GM19239 (cell line): ENCODE measurements at places on chromosomes 1 and 21.
A peak's percentile ranks its signal among the peaks of the same experiment; 100 is the strongest.

DNA sequence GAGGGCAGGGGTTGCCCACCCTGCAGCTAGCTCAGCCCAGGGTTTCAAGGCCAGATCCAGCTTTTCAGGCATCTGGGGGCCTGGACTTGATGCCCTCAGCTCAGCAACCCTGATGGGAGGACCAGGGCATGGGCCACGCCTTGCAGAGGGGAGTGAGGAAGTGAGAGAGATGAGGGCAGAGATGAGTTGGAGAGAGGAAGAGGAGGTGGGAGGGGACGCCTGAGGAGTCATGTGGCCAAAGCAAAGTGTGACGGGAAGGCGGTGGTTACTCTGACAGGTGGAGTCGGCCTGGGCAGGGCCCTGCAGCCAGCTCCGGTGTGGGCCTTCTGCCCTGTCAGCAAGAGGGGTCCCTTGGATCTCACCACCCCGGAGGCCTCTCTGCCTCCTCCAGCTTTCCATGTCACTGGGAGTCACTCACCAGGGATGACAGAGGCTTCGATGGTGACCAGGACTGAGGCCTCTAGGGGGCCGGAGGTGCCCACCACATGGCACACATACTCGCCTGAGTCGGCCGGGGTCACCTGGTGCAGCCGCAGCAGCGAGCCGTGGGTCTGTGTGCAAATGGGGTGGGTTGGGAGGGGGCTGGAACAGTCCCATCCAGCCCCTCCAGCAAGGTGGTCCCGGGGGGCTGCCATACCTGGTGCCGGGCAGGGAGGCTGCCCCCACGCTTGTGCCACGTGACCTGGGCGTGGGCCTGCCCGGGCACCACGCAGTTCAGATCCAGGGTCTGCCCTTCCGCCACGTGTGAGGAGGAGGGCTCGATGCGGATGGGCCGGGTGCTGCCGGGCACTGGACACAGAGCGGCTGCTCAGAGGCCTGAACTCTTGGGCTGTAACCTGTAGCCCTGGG is 40.4 kb downstream of the LDLRAD2 start:
- peak; percentile 61 for DNase-seq

DNA sequence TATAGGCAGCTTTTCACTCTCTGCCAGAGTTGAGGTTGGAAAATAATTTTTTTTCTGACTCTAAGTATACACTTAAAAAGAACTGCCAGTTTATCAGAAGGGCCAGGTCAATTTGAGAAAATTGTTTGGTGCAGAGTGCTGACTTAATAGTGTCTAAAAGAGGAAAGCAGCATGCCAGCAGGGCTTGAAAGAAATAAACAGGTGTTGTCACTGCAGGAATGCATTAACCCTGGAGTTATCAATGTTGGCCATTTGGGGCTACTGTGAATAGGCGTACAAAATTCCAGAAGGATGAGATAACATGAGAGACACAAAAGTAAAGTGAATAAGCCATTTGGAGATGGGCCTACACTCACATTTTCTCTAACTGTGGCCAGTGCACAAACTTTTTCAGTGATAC is 220.6 kb upstream of the PLD5 start:
- DNase-seq = no peak

DNA sequence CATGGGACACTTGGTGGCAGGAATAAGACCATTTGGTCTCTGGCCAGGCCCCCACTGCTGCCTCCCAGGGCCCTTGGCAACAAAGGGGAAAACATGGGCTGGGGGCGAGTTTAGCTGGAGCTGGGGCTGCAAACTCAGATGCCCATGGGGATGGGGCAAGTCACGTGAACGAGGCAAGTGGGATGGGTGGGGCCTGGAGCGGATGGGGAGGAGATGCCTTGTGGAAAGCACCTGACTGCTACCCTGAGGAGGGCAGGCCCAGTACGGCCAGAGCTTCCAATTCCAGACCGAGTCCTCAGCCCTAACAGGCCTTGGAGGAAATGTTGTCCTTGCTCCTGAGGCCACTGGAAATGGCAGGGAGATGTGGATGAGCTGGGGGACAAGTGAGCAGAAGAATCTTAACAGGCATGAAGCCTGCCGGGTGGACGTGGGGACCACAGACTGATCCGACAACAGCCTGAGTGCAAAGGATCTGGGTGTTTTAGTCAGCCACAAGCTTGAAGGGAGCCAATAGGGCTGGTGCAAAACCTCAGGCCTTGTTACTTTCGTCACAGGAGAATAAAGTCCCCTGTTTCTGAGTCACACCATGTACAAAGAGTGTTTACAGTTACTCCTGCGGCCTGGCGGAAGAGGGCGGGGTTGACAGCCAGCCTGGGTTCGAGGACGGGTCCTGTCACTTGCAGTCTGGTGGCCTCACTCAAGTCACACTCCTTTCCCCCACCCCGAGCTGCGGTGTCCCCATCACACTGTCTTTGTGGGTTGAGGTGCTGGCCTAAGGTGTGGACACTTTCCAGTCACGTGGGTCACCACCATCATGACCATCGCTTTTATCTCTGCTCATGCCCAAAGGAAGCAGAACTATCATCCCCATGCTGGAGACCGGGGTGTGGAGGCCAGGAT is 19.1 kb downstream of the RUNX3 start:
- no peak for DNase-seq

- DNase-seq = peak; percentile 17
Observed at GRCh38 chr1:167276969-167277368, 56.3 kb downstream of the POU2F1 start.

DNA sequence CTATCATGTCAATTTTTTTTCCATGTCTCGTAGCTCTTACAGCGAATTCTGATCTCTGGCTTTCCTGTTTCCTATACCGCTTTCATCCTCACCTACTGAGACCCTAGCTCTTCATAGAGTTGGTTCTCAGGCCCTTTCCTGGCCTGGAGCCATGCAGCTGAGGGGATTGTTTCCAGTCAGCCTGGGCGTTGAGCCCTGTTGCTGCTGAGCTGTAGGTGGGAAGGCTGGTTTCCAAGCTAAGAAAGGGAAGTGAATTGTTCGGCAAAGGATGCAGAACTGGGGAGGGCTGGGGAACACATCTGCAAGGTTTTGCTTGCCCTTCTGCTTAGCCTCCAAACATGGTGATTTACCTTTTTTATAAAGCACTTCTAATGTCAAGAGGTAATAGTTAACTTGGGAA is 41.5 kb downstream of the SPATA46 start:
- DNase-seq = no peak

DNA sequence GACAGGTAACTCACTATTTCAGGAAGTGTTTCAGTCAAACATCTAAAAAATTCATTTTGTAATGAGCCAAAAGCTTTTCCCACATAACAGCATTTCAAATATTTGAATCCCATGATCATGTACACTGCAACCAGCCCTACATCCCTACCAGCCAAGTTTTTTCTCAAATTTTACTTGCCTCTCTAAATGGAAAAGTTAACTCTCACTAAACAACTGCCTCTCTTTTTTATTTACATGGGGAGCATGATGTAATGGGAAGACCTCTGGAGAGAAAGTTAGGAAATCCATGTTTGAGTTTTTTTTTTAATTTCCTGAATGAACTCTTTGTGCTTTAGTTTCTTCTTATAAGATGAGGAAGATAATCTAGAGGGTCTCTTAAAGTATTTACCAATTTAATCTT is 70.5 kb downstream of the TTLL7 start:
- no peak for DNase-seq

DNA sequence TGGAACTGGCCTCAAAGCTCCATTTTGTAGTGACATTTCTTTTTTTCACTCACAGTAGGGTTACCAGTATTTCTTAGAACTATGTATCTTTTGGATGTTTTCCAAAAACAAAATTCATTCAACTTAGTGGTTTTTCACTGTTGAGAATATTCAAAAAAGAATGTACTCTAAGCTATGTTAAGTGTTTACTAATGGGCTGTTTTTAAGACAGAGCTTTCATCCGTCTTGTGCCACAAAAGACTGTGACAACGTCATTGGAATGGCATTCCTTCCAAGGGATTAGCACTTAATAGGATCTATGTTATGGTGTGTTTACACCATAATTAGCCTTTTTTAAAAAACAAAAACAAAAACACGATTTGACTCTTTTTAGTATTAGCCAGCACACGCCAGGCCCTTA is 66.8 kb downstream of the TTC3 start:
- no peak for DNase-seq

GRCh38 chr21:15928686-15929425 is 199.1 kb downstream of the USP25 start:
- no peak for DNase-seq

DNA sequence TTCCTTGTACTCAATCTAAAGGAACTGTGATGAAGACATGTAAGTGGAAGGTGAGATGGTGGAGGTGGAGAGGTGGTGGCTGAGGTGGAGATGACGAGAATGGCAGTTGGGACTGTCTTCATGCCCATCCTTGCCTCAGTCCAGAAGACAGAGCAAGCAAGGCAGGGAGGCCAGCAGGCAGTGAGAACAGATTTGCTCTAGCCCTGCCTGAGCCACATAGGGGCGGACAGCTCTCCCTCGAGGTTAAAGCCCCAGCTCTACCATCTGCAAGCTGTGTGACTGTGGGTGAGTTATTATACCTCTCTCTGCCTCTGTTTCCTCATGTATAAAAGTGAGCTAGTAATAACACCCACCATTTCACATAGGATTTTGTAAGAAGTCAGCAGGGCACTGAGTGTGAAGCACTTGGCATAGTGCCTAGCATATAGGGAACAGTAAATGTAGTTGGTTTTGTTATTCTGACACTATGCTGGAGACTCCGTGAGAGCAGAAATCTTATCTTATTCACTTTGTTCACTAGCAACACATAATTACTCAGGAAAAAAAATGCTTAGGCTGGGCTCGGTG is 4.8 kb upstream of the FAM110D start:
- no peak for DNase-seq

DNA sequence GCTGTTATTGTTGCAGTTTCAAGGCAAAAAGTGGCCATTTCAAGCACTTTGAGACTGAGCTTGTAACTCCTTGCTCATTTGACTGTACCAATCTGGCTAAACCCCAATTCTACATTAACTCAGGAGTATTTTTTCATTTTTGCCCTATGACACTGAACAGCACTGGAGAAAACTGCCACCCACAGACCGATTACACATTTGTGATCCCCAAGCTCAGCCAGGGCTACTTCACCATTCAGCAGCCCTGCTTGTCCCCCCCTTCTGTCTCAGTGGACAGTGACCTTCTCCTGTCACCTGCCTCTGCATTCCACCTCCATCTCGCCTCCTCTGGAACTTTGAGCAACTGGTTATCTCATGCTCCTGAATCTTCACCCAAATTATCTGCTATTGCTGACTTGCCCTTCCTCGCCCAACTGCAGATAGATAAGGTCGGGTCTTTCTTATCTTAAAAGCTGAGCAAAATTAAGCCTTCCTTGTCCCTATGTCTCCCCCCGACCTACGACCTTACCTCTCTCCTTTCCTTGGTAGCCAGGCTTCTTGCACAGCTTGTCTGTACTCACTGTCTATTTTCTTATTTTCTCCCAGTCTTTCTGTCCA is 25.3 kb downstream of the SPATA46 start:
- no peak for DNase-seq

DNA sequence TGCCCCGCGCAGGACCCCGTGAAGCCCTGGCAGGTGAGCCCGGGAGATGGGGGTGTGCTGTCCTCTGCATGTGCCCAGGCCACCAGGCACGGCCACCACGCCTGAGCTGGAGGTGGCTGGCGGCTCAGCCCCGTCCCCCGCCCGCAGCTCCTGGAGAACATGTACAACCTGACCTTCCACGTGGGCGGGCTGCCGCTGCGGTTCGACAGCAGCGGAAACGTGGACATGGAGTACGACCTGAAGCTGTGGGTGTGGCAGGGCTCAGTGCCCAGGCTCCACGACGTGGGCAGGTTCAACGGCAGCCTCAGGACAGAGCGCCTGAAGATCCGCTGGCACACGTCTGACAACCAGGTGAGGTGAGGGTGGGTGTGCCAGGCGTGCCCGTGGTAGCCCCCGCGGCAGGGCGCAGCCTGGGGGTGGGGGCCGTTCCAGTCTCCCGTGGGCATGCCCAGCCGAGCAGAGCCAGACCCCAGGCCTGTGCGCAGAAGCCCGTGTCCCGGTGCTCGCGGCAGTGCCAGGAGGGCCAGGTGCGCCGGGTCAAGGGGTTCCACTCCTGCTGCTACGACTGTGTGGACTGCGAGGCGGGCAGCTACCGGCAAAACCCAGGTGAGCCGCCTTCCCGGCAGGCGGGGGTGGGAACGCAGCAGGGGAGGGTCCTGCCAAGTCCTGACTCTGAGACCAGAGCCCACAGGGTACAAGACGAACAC is 1.8 kb downstream of the TAS1R3 start:
- DNase-seq = no peak

GRCh38 chr1:41455479-41456332 is 28.8 kb downstream of the EDN2 start:
- DNase-seq = no peak

GRCh38 chr1:157415661-157416060 is 136.7 kb downstream of the FCRL5 start:
- DNase-seq = no peak

DNA sequence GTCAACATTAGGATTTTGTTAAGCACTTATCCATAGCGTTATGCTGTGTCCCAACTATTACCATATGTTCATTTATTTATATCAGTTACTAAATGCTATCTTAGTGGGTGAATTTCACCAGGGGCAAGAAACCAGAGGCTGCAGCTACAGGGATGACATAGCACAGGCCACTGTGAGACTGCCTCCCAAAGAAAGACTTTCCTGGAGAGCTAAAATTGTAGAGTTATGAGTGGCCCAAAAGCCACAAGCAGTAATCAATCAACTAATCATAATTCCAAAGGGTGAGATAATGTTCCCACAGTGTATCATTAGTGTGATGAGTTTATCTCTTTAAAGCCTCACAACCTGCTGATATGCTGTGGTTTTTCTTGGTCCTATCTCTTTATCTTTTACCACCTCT is 3.8 kb upstream of the TGFB2 start:
- DNase-seq = no peak

- DNase-seq = no peak
Observed at GRCh38 chr1:84377480-84378095, 20.7 kb upstream of the DNASE2B start.

DNA sequence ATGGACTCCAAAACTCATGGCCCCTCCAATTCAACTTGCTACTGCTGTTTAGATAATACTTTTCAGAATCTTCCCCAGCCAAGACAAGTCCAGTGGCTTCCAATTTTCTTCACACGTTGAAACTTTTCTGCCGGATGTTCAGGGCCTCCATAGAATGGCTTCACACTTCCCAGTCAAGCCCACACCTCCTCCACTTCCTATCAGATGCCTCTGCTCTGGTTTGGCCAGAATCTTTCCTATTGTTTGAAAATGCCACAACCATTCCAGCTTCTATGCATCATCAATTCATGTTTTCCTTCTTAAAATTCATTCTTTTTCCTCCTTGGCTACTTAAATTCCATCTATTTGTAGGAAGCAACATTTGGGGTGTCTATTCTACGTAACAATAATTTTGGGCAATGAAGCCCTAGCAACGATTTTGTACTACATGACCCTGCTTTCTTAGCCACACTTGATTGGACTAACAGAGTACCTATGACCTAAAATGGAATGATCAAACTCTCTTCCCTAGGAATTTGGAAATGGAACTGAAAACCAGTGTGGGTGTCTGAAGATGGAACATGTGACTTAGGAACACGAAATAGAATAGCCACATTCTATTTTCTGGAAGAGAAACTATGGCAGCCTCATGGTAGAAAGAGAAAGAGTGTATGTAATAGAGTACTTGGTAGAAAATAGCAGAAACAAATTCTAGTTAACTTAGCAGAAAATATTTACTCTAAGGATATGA is 74.1 kb upstream of the CNIH3 start:
- DNase-seq = no peak
